ENCODE measurements at places on chromosomes 6 and 20. TPM values are rescaled to one million over a fixed set of nuclear protein-coding genes. Genes with fewer than 3 reads are reported as not detected.

The IRF4 gene
- 1.7 TPM for total RNA-seq

The BEND6 gene
- total RNA-seq = not detected

- peak; percentile 72 for DNase-seq
Observed at GRCh38 chr20:64091770-64092169, 7.6 kb upstream of the LKAAEAR1 start.

DNA sequence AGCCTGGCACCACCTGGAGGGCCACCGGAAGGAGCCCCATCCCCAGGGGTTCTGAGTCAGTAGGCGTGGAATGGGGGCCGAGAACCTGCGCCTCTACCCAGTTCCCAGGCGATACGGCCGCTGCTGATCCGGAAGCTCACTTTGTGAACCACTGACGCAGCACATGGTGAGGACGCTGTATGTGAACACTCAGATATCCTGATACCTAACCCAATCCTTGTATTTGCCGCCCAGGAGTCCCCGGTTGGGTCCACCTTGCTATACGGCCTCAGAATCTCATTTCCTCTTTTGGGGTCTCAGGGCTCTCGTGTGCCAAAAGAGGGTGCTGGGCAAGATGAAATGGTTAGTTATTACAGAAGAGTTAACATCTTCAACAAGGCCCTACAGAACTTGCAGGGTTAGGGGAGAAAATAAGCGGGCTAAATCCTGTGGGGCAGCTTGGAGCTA lies 604 bp upstream of the RAB5IF start:
- DNase-seq = peak; percentile 58

DNA sequence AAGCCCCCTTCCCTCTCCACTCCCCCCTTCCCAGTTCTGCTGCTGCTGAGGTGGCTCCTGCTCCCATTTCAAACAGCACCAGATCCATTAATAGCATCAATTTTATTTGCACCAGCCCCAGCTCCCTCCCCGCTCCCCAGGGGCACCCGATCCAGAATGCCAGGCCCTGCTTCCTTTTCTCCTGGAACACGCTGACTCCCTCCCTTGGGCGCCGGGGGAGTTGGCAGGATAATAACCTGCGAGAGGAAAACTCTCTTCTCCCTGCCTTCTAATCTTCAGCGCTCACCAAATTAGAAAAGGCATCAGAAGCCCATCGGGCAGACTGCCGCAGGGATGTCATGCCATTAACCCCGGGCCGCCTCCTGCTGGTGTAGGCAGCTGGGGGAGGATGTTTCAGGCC lies 77.8 kb downstream of the NCR2 start:
- DNase-seq = no peak

DNA sequence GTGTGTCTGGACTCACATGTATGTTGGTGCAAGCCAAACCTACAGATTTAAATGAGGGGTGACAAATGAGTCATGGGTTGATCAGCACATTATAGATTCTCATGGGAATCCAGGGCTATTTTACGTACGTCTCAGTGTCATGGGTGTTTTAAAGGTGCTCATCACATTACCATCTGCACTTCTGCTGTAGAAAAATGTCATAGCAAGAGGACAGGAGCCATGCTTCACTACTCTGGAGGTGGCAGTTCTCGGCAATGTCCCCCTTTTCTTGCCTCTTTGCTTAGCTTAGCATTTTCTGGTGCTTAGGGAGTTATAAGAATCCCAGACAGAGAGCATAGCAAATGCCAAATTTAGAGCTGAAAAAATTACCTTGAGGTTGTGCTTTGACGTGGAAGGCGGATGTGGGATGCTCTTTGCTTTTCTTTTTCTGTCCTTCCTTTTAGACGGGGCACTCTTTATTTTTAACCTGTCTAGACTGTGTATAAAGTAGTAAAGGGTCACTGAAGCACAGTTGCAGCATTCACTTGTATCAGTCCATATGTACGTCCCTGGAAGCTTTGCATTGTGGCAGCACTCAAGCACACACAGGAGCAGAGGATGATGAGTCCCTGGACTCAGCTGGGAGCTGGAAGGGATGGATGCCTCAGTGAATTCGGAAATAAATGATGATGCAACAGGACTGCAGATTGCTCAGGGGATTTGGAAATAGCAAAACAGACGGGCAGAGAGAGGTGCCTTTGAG lies 139.7 kb downstream of the SYNDIG1 start:
- DNase-seq = no peak

GRCh38 chr6:3442431-3443220 lies 14.2 kb downstream of the SLC22A23 start:
- DNase-seq = no peak

GRCh38 chr20:36655004-36655403 lies 9.0 kb upstream of the SLA2 start:
- no peak for DNase-seq

The ENPP4 gene
- total RNA-seq = 11.9 TPM

- no peak for DNase-seq
Observed at GRCh38 chr6:148389086-148389485, 46.4 kb downstream of the SASH1 start.

DNA sequence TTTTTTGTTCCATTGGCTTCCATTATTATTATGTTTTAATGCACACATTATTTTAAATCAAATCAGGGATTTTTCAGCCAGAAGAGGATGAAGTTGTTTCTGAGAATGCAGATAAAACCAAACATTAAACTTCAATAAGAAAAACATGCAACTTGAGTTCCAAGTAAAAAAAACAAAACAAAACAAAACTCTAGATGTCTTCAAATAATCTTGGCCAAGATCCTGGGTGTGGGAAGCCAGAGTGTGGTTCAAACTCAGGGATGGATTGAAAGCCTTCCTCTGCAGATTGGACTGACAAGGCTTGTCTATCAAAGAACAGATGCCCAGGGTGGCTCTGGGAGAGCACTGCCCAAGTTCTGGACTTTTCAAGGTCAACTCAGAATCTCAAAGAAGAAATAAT lies 134.1 kb downstream of the LCA5 start:
- no peak for DNase-seq

All from upper lobe of left lung (tissue), 6 donors.